Uterus (tissue), 4 donors: ENCODE measurements at places on chromosomes 5 and 9. TPM values are rescaled to one million over a fixed set of nuclear protein-coding genes. Genes with fewer than 3 reads are reported as not detected.

The GDNF gene
- total RNA-seq: 0.77 TPM

The DEPDC1B gene
- not detected for total RNA-seq

The NPDC1 gene
- total RNA-seq: 25.2 TPM

The NUDT2 gene
- total RNA-seq: 7.6 TPM

The IL31RA gene
- not detected for total RNA-seq

The JADE2 gene
- total RNA-seq: 15.8 TPM

The CCDC171 gene
- 15.6 TPM for total RNA-seq

The IL11RA gene
- total RNA-seq: 3.2 TPM

The SLC27A4 gene
- 22.7 TPM for total RNA-seq

The SLC1A3 gene
- total RNA-seq: 14.2 TPM

The SLC12A2 gene
- 22.3 TPM for total RNA-seq

The C9 gene
- not detected for total RNA-seq

DNA sequence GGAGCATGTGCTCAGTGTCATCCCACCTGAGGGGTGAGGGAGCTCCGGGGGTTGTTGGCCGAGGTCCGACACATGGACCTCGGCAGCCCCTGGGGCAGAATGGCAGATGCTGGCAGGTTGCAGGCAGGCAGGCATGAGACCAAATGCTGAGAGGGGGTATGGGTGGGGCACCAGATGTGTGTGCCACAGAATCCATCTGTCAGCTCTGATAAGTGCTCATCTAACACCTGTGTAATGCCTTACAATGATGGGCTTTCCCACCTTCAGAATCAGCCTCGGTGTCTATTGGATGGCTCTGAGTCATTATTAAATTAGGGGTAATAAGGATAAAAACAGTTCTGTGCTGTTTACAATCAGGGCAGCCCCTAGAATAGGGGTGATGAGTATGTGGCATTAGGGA is 73.1 kb upstream of the SAP30L start:
- no peak for DNase-seq

DNA sequence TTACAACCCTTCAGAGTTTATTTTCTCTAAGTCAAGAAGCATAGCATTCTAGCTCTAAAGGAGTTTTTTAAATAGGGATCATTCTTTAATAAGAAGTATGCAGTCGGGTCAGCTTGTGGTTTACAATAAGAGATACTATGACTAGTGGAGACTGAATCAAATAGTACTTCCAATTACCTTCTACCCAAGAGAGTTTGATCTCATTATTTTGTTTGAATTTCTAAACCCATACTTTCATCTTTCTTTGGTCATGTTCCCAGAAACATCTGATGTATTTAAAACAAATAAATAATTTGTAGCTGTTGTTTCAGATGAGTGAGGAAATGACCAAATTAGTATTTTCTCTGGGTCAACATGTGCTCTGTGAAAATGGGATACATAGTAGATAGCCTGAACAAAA is 160.2 kb upstream of the CDH6 start:
- no peak for DNase-seq

DNA sequence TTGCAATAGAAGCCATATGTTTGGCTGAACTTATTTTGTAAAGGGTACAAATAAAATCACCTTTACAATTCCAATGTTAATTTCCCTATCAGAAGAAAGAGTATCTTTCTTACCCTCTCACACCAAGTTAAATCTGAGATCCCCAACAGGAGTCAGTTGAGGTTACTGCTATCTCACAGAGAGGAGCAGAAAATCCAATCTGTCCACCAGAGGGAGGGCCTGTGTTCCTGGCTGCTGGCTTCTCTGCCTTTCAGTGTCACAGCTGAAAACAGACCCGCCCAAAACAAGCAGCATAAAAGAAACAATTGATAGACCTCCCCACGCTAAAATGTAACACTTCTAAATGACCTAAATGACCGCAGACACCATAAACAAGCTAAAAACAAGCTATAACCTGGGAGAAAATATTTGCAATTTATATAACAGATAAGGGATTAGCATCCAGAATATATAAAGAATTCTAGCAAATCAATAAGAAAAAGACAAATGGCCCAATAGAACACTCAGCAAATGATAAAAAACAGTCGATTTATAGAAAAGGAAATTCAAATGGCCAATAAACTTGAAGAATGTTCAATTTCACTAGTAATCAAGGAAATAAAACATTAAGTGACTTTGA is 24.5 kb upstream of the MVB12B start:
- peak; percentile 43 for DNase-seq

DNA sequence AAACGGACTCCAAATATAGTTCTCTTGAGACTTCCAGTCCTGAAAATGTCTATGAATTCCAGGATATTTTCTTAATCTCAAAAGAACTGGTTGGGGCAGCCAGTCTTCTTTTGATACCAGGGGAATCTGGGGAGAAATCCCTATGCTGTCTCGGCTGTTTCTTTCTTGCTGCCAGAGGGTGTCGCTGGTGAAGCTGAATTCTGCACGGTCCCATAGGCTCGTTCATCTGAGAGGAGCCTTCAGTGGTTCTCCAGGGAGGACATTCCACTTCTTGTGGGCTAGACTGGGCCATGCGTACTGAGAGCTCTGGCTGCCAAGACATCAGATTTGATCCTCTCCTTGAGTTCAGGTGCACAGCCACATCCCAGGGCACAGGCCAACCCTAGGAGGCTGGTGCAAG is 155.0 kb upstream of the CLINT1 start:
- no peak for DNase-seq

- no peak for DNase-seq
Measured at GRCh38 chr5:89117124-89117644, 234.2 kb upstream of the MEF2C start.

GRCh38 chr9:3954331-3955304 is 345.2 kb downstream of the GLIS3 start:
- DNase-seq: peak; percentile 46

DNA sequence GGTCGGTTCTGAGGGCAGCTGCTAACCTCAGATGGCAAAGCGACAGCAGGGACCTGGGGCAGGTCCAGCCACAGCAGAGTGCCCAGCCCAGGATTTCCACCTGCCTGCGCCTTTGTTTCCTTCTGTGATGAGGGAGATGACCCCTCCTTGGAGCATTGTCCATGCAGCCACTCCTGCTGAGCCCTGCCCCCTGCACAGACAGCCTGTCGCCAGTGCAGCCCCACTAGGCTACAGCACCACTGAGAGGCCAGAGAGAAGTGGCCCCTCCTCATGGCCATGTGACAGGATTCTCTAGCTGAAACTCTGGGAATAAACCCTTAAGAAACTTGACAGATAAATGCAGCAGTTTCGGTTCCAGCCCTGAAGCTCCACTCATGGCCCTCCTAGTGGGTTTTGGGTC is 10.5 kb upstream of the MRNIP start:
- no peak for DNase-seq

- no peak for DNase-seq
Measured at GRCh38 chr5:142017832-142018427, 5.1 kb upstream of the GNPDA1 start.

GRCh38 chr5:79535477-79536192 is 21.7 kb upstream of the HOMER1 start:
- DNase-seq: no peak

- DNase-seq: no peak
Measured at GRCh38 chr5:74370168-74370567, 270.4 kb downstream of the ENC1 start.

GRCh38 chr9:105901514-105902109 is 207.3 kb downstream of the TMEM38B start:
- no peak for DNase-seq
